Ecto neural progenitor cell (in vitro differentiated cells): ENCODE measurements at places on chromosomes 11 and 22.

DNA sequence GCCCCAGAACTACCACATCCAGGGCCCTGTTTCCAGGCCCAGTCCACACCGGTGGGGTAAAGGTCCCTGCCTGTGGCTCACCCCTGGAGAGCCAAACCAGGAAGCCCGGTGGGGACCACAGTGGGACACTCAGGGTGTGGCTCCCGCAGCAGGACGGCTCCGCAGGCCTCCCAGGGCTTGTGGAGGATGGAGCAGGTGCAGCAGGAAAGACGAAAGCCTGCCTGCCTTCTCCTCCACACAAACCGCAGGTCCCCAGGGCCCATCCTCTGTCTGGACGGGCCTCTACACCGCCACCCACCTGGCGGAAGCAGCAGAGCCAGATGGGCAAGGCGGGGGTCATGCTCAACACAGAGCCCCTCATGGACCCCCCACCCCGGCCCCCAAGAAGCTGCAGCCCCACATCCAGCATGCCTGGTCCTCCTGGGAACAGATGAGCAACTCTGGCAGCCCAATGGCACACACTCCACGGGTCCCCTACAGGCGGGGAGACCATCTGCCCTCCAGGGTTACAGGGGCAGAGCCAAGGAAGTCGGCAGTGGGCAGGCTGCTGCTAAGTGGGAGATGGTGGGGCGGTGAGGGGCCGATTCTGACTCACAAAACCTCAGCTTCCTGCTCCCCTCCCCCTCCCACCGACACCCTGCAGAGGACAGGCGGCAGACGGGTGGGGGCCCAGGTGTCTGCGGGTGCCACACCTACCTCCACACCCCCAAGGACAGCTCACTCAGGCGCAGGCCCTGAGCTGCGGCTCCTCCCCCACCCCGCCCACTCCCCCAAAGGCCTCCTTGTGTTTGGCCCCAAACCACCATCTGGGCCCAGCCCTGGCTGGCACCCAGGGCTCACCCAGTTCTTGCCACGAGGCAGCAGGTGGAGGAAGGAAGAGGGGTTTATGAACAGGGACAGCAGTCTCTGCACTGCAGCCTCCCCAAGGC lies 5.2 kb downstream of the SBF1 start:
- no peak for DNase-seq

GRCh38 chr22:42427167-42427566 lies 5.0 kb downstream of the NFAM1 start:
- no peak for DNase-seq

DNA sequence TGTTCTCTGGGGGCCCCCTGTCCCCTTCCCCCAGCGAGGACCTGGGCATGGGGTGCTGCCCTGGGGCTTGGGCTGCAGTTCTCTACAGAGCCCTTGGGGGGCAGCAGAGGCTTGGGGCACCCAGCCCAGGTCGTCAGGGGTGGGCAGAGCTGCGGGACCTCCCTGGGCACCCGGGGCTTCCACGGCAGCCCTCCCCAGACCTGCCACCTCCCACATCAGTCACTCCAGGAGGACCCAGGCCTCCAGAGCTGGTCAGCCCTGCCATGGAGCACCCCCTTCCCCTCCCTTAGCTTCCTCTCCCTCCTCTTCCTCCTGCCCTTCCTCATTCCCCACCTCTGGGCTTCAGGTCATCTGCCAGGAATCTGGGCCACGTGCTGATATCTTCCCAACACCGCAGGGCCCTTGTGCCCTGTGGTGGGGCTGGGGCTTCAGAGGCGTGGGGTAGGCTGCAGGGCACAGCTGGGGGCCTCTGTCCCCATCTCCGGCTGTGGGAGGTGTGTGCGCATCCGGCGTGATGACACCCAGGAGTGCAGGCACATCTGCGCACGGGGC lies 5.8 kb downstream of the TSPAN4 start:
- peak; percentile 74 for DNase-seq

- DNase-seq, result no peak
Measured at GRCh38 chr11:107716884-107717532, 5.2 kb upstream of the SLN start.

DNA sequence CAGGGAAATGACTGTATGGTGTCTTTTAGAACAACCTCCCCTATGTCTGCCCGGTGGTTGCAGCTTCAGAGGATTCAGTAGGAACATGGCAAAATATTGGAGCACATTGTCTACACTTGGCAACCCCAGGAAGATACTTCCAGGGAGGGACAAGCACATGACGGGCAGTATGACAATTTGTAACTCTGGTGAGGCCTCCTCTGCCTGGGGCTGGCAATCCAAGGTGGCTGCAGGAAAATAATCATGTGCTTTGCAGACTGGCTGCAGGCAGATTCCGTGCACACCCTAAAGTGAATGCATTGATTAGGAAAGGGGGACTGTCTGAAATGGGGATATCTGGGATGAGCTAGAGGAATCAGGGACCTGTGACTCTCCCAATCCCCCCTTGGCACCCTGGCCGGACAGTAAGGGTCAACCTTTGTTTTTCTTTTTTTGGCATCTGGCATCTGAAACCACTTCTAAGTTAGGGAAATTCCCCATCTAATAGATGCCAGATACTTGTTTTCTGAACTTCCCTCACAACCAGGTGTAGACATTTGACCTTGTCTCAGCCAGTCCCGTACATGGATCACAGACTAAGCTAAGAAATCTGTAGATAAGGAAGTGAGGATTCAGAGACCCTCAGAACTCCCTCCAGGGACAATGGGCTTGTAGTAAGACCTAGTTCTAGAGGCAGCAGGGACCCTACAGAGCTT lies 10.5 kb upstream of the PHOX2A start:
- DNase-seq, result no peak

- no peak for DNase-seq
Measured at GRCh38 chr11:76672431-76673175, 2.1 kb upstream of the LRRC32 start.

DNA sequence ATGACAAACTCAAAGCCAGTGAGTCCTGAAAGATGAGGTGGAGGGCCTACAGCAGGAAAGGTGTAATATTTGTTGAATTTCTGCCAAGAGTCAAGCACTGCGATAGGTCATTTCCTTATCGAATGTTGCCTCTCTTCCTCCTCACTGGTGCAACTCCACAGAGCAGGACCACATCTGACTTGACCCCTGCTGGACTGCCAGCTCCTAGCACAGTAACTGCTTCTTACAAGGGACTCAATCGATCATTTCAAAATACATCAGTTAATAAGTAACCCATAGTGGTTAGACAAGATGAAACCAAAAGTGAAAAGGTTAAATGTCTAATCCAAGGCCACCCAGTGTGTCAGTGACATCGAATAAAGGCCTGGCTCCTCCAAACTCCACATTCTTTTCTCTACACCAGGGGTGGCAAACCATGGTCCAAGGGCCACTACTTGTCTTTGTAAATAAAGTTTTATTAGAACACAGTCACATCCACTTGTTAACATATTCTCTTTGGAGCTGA lies 98.5 kb upstream of the CSNK2A3 start:
- DNase-seq, result no peak

DNA sequence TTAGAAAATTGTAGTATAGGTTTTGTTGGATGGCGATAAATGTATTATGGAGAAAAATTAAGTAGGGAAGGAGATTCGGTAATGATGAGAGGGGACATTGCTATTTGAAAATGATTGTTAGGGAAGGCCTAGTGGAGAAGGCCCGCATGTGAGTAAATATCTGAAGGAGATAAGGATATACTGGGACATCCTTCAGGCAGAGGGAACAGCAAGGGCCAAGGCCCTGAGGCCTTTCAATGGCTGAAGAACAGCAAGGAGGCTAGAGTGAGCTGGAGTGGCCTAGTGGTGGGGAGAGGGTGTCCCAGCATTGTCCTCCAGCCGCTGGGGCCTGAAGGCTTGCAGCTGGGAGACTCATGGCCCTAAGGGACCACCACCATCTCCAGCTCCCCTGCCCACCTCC lies 23.2 kb upstream of the ARRB1 start:
- DNase-seq, result no peak

DNA sequence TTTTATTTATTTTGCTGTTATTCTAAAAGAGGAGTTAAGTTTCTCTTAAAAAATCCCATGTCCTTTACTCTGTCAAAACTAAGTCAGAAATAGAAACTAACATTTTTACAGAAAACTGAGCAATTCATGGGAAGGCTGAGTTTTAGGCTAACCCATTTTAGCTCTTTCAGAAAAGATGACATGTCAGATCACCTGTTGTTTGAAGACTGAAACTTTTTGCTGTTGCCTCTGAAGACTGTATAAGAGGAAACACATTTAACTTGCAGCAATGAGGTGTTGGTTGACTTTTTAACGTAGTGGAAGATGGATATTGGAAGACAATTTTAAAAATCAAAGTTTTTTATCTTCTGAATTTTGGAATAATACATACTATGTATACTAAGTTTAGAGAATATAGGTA lies 115.4 kb downstream of the METTL15 start:
- DNase-seq, result no peak

DNA sequence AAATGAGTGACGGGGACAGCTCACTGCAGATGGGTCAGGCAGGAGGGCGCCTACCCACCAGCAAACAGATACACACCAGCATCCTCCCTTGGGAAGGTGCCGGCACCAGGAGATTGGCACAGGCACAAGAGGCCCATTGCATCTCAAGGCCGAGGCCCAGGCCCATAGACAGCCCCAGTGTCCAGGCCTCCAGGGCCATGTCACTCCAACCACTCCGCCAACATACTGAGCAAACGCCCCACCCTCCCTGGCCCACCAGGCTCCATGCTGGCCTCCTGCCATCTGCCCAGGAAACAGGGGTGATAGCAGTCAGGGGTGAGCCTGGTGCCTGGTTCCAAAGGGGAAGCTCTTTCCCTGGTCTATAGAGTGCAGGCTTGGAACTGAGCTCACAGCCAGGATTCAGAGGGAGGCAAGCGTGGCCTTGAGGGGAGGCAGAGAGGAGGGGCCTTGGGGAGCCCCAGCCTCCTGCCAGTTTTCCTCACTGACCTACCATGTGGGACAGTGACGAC lies 34.7 kb downstream of the PISD start:
- no peak for DNase-seq

GRCh38 chr11:1708716-1709115 lies 11.7 kb downstream of the KRTAP5-6 start:
- no peak for DNase-seq

DNA sequence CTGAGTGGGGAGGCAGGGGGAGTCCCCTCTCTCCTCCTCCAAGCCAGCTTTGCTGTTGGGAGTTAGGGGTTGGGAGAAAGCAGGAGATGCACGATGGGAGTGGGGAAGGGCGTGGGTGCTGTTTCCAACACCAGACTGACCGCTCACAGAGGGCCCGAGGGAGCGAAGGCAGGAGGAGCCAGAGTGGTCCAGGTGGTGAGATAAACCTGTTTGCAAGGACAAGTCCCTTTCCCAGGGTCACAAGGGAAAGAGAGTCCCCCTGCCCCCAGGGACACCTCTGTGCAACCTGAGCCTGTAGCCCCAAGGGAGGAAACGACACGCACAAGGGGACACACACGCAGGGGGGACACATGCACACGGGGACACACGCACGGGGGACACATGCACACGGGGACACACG lies 42.2 kb downstream of the WNT11 start:
- no peak for DNase-seq

DNA sequence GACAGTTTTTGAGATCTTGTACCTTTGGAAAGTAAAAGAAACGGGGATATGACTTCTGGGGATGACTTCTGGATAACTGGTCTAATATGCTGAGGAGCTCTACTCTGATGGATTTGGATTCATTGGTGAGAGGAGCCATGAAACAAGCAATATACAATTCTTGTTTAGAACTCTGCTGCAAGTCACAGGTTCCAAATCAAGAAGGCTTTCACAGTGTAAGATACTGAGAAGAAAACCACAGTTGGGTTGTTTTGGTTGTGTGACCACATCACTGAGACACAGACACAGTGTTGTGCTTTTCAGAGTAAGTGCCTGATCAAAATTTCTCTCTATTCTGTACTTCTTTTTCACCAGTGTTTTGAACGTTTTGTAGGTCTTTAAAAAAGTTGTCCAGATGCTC lies 13.1 kb upstream of the UCP2 start:
- no peak for DNase-seq

GRCh38 chr22:45094081-45094720 lies 69.5 kb upstream of the NUP50 start:
- DNase-seq, result no peak

DNA sequence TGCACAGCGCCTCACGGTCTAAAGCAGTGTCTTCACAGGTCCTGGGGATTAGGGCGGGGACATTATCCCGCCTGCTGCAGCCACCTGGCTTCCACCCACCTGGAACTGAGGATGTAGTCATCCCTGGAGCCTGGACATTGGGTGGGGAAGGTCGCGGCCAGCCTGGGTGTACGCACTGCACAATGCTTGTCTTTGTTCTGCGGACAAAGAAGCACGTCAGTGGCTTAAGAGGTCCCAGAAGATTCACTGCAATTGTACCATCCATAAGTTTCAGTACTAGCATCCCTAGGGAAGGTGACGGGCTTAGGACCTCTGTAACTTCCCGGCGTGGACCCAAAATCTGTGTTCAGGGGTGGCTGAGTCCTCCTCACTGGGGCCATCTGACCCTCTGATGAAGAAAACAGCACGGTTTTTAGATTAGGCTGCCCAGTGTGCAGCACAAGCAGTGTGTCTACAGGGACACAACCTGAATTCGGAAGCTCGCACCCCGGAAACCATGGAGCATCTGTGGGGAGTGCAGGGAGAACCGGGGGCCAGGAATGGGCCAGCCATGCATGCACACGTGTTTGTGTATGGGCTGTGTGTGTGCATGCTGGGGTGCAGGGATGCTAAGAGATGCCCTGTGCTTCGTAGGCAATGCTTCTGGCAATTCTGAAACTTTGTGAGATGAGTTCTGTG lies 342.6 kb upstream of the B3GAT1 start:
- peak; percentile 32 for DNase-seq

DNA sequence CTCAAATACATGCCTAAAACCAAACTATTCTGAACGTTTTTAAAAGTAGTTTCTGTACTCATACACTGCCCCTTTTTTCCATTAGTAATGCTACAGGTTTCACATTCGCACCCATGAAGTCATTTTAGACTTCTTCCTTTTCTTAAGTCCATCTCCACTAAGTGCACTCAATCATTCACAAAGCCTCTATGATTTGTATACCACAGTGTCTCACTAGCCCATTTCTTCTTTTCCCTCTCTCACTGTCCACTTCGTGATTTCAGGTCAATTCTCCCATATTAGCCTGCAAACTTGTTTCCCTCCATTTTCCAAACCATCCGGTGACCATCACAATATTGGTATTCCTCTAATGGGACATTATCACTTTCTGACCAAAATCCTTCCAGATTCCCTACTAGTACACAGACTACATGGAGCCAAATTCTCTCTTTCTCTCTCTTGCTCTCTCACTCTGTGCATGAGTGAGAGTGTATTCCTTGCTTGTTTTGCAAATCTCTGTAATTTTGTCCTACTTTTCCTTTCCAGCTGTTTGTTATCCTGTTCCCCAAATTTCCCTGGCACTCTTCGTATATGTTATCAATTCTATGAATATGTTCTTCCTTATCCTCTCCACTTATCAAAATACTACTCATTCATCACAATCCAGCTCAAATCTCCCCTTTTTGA lies 3.4 kb upstream of the ZC3H12C start:
- no peak for DNase-seq

GRCh38 chr11:106821826-106822225 lies 196.4 kb downstream of the GUCY1A2 start:
- no peak for DNase-seq

GRCh38 chr11:64846998-64847666 lies 2.7 kb upstream of the CDC42BPG start:
- peak; percentile 95 for DNase-seq
